Stimulated activated CD4-positive, alpha-beta T cell treated with anti-CD3 and anti-CD28 coated beads, Interleukin-1b, Interleukin-23, amount 100 ng/mL, for 24 hours (primary cell): ENCODE measurements at places on chromosomes 13 and 19.
A peak's percentile ranks its signal among the peaks of the same experiment; 100 is the strongest.

DNA sequence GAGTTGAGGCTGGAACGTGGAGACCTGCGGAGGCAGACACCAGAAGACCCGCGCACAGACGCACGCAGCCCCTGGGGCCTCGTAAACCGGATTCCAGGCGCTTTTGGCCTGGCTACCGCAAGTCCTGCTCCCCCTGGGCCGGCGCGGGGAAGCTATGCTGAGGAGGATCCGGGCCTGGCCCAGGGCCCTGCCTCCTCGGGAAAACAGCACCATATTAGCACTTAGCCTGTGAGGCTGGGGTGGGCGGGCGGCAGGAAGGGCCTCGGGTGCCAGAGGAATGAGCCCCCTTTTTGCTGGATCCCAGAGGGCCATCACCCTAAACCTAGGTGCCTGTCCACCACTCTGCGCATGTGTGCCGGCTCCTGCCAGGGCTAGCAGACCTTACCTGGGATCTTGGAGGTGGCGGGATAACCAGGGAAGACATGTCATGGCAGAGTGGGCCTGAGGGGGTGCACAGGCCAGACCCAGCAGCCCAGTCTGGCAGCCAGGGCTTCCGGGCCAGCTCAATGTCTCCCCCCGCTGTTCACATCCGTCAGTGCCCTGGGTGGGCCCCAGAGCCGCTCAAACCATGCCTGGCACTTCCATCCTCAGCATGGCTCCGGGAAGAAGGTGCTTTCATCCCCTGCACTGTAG is 7.3 kb downstream of the ELOF1 start:
- no peak for DNase-seq

- no peak for DNase-seq
These were observed 50.3 kb upstream of the CYP2A7 start for GRCh38 chr19:40932008-40932959.

GRCh38 chr19:2888731-2889224 is 11.9 kb upstream of the ZNF57 start:
- no peak for DNase-seq

GRCh38 chr19:35205733-35206323 is 22.7 kb downstream of the FAM187B start:
- DNase-seq, result no peak

DNA sequence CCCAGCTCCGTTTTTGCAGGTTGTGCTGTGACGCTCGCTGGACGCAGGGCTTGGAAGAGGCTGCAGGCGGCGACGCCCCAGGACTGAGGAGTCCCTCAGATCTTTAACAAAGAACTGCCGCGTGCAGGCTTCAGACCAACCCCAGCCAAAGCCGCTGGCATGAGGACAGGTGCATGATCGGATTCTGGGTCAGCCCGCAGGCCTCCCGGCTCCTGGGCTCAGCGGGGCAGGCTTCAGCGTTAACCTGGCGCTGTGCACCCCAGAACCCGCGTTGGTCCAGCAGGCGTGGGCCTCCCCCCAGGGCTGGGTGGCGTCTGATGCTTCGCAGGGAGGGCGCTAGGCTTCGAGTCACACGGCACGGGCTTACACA is 920 bp upstream of the TIMM13 start:
- DNase-seq, result no peak

DNA sequence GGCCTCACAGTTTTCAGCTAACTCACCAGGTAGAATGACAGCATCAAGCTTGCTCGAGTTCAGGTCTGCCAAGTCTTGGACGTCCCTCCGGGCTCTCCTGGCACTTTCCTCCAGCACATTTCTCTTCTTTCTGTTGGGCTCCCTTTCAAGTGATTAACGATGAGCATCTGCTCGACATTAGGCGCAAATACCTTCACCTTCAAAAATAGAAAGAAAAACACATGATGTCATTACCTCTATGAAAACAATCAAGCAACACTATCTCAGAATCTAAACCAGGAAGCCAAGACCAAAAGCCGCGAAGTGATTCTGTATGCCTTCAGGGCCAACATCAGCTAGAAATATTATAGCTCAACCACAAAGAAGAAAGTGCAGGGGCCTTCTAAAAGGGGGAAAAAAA is 15.4 kb upstream of the CLN5 start:
- no peak for DNase-seq

DNA sequence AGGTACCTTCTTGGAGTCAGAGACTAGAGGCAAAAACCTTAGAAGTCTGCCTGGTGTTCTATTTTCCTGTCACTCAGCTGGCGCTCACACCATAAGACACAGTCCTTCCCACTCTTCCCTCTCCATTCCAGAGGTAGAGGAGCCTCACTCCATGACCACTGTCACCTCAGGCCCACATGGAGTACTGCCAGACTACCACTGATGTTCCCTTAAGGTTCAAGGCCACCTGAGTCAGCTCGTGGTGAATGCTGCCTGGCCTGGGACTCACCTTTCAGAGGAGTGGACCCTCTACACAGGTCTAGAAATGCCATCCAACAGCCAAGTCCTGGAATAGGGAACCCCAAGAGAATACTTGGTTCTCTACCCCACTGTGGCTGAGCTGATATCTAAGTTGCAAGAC is 29.9 kb downstream of the RGCC start:
- DNase-seq, result no peak

DNA sequence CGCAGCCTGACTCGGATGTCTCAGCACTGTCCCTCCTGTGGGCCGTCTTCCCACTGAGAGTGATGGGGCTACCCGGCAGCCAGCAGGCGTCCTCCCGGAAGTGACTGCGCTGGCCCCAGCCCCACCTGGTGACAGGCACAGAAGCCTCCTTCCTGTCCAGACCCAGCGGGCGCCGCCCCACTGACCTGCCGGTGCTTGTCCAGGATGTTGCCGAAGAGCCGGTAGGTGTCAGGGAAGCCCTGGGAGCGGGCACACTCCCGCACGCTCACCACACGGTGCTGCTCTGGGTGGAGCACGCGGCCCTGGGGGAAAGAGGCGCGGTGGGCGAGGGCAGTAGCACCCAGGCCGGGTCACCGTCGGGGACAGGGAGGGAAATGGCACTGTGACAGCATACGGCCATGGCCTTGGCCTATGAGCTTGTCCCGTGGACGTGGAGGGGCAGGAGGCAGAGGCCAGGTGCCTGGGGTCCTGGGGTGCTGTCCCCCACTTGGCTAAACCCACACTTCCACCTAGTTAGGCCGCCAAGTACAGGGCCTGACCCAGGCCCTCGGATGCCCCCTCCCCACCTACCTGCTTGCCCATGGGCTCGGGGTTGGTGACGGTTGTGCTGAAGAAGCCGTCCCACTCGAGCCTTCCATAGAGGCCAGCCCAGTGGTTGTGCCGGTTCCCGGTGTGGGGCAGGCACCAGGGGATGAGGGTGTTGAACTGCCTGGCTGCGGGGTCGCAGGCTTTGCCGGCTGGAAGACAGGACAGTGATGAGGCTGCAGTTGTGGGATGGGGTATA is 16.0 kb upstream of the EIF3G start:
- no peak for DNase-seq

DNA sequence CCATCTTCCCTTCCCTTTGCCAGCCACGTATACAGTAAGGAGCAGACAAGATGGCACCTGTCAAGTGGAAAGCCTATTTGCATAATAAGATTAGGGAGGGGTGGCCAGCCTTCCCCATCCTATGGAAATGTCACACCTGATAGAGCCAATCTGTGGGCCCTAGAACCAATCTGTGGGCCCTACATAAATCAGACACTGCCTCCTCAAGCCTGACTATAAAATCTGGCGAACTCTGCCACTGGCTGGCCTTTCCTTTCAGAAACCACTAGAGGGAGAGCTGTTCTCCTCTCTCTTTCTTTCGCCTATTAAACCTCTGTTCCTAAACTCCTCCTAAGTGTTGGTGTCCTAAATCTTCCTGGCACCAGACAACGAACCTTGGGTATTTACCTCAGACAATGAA is 231.5 kb upstream of the KLHL1 start:
- DNase-seq, result no peak

DNA sequence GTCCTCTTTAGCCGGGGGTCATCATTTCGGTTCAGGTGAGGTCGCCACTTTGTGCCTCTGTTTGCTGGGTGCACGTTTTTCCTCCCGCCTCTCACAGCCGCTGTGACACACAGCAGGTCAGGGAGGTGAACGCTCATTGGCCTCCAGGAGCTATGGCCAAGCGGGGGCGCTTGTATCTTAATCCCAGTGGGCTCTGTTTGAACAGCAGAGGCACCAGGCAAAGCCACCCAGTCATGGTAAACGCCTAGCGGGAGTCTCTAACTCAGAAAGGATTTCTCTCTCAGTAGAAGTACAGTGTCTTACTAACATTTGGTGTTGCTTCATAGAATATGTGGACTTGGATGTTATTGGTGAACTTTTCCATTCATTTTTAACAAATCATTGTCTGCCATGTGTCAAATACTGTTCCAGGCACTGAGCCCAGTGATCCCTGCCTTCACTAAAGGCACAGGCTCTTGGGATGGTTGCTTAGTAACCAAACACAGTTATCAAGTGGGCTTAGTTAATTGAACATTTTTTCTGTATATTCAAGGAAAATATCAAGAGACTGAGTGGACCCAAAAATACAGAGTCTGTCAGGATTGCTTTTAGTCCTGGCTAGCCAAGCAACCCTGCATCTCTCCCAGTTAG is 186.7 kb downstream of the STK24 start:
- DNase-seq, result no peak

DNA sequence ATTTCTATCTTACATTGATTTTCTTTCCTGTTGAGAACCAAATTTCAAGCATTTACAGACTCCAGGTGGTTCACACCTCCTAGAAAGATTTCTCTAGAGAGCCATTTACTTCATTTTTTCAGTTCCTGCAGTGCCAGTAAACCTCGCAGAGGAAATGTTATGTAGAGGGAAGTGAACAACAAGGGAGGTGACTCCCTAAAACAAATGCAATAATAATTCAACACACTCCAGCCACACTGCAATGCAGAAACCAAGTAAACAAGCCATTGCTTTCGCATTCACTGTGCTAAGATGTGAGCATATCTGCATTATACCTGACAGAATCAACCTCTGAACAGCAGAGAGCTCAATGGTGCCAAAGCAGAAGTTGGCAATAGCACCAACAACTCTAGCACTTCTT is 215.1 kb downstream of the RBM26 start:
- no peak for DNase-seq

DNA sequence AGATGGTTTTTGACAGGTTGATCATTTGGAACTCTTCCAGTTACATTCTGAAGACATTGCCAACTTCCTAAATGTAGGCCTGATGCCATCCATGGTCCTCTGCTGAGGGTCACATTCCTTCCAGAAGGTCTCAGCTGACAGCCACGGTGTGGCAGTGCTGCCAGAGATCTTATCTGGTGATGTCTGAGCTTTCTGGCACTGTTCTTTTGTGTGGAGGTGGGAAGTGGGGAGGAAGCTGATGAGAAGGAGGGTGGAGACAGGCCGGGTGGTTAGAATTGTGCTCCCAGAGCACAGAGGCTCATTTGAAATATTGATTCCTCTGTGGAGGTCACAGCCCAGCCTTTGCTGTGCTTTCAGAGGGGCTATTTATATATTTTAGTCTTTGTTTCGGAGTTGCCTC is 16.1 kb upstream of the MTIF3 start:
- DNase-seq, result no peak

GRCh38 chr19:44580366-44580895 is 32.9 kb upstream of the IGSF23 start:
- no peak for DNase-seq

GRCh38 chr19:5977785-5978605 is at the start of gene RANBP3:
Gene RANBP3 (minus strand): TSS chr19:5978140. CDS start chr19:5978082, 58 bp downstream.
- peak; percentile 95 for DNase-seq

- no peak for DNase-seq
These were observed 313.4 kb downstream of the COG6 start for GRCh38 chr13:39968646-39969475.
